Natural killer cell treated with Interleukin-12 subunit alpha and Interleukin-12 subunit beta and Interleukin-15 and Interleukin-18, amount 100 ng/mL, for 72 hours (primary cell): ENCODE measurements at places on chromosomes 2 and 18.

GRCh38 chr2:219440388-219441256, 6.0 kb downstream of the SPEG start:
- DNase-seq: no peak

DNA sequence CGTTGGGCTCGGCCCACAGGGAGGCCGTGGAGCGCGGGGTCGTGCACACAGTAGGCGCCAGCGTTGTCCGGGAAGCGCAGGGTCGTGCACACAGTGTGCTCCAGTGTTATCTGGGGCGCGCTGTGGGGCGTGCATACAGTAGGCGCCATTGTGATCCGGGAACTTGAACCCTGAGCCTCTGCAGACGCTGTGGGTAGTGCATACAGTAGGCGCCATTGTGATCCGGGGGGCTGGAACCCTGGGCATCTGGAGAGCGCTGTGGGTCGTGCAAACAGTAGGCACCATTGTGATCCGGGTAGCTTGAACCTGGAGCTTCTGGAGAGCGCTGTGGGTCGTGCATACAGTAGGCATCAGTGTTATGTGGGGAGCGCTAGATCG, 793 bp downstream of the ZNF236 start:
- no peak for DNase-seq

- DNase-seq: no peak
Measured at GRCh38 chr2:236994361-236994760, 91.3 kb upstream of the COPS8 start.

- no peak for DNase-seq
Measured at GRCh38 chr18:54130177-54130576, 94.3 kb downstream of the MBD2 start.

GRCh38 chr2:220282236-220282635, 654.8 kb downstream of the SLC4A3 start:
- DNase-seq: no peak

DNA sequence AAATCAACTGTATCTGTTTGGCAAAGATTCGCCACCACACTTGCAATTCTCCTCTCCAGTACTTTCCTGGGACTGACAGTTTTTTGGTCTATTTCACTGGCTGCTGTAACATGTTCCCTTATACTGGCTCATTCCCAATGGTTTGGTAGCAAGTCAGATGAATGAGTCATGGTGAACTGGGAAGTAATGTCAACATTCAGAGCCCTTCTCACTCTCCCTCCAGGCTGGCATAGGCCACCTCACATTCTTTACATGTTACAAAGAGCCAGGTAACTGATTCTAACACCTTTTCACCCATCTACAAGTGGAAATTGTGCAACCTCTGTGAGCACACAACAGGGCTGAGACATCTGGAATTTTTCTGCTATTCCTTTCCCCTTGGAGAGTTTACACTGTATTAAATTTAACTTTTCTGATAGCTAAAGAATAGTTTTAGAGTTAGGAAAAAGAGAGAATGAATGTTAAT, 111.3 kb upstream of the TLK1 start:
- no peak for DNase-seq

DNA sequence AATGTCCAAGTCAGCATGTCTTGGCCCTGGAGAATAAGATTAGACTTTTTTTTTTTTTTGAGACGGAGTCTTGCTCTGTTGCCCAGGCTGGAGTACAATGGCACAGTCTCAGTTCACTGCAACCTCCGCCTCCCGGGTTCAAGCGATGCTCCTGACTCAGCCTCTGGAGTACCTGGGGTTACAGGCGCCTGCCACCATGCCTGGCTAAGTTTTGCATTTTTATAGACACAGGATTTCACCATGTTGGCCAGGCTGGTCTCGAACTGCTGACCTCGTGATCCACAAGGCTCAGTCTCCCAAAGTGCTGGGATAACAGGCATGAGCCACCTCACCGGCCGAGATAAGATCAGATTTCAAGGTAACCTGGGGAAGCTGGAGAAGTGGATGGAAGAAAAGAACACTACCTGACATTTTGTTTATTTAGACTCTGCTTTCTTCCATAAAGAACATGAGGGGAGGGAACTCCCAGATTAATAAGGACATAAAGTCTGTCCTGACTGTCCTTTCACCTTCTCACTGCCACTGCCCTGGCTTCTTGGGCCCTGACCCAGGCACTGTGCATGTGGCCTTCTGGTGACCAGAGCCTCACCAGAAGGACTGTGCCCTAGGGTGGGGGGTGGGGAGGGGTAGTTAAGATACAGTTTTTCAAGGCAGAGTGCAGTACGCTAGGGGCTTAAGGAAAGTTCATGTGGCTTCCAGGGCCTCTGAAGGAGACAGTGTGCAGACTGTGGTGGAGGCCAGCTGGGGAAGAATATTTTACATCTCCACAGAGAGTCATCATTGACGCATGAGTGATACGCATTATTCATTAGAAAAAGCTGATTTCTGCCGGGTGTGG, 4.8 kb upstream of the IMPA2 start:
- no peak for DNase-seq

GRCh38 chr18:58998401-58999203, 133.9 kb downstream of the ZNF532 start:
- DNase-seq: no peak

- no peak for DNase-seq
Measured at GRCh38 chr2:190339394-190339793, 4.0 kb upstream of the INPP1 start.

DNA sequence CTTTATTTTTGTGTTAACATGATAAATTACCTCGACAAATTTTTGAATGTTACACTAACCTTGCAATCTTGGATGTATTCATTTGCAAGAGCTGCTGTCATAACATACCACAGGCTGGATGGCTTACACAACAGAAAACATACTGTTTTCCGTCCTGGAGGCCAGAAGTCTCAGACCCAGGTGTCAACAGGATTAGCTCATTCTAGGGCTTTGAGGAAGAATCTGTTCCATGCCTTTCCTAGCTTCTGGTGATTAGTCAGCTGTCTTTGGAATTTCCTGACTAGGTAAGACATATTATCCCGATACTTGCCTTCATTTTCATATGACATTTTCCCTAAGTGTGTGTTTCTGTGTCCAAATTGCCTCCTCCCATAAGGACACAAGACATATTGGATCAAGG, 188.6 kb upstream of the CDH19 start:
- DNase-seq: no peak

DNA sequence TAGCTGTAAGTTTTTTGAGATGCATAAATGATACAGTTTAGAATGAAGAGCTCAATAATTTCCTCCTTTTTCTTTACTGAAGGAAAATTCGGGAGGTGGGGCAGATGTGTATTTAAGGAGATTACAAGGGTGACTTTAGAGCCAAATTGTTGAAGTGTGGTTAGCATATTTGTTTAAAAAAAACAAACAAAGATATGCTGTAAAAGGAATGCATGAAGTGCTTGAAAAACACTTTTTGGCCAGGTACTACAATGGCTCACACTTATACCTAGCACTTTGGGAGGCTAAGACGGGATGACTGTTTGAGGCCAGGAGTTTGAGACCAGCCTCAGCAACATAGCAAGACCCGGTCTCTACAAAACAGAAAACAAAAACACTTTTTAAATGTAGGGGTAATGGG, 38.4 kb downstream of the CD302 start:
- no peak for DNase-seq

- DNase-seq: no peak
Measured at GRCh38 chr2:163723348-163723747, 12.5 kb downstream of the FIGN start.

- no peak for DNase-seq
Measured at GRCh38 chr2:72204786-72205503, 57.3 kb upstream of the CYP26B1 start.

- DNase-seq: no peak
Measured at GRCh38 chr2:33426666-33427231, 49.7 kb upstream of the RASGRP3 start.

GRCh38 chr18:3451989-3452749, 2.2 kb downstream of the TGIF1 start:
- DNase-seq: no peak

DNA sequence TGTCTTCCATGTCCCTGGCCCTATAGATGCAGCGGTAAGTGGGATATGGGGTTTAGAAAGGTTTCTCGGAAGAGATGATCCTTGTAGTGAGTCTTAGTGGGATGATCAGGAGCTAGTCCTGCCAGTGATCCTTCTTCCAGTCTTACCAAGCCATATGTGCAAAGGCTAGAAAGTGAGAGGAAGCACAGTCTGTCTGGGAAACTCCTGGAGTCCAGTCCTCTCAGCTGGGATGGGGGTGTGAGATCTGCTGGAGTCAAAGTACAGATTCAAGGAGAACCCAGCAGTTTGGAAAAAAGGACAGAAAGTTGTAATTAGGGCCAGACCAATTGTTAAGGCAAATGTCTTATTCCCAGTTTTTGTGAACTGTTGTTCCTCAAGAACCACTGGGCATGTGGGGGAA, 83.3 kb downstream of the LIMS1 start:
- no peak for DNase-seq

- no peak for DNase-seq
Measured at GRCh38 chr18:48819781-48820482, 130.8 kb downstream of the SMAD7 start.

- no peak for DNase-seq
Measured at GRCh38 chr2:42756966-42757513, 6.9 kb downstream of the OXER1 start.
